Central memory CD4-positive, alpha-beta T cell (primary cell): ENCODE measurements at places on chromosomes 6 and 20.

DNA sequence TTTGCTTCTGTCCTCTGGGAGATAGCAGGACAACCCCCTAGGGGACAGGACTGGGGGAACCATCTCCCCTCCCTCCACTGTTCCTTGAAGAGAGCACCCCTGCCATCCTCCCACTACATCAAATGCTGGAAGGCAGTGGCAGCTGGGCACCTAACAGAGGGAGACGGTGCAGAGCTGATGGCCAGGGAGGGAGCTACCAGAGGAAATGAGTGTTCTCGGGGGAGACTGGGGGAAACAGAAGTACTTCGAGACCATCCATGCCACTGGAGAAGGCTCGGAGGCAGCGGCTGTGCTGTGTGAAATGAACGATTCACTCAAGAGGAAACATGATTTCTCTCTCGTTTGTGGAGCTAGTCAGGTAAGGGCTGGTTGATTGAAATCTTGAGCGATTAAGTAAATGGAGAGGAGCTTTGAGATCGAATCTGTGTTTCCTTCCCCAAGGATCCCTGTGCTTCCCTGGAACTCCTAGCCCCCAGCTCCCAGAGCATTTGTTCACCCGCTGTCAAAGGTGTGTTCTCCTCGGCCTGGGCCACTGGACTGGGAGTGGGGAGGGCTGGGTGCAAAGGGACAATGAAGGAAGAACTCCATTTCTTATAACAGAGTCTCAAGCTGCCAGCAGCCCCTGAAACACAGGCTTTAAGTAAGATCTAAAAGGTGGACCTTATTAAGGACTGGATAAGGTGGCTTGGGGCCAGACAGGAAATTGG is 261.3 kb upstream of the MOCS1 start:
- no peak for DNase-seq

DNA sequence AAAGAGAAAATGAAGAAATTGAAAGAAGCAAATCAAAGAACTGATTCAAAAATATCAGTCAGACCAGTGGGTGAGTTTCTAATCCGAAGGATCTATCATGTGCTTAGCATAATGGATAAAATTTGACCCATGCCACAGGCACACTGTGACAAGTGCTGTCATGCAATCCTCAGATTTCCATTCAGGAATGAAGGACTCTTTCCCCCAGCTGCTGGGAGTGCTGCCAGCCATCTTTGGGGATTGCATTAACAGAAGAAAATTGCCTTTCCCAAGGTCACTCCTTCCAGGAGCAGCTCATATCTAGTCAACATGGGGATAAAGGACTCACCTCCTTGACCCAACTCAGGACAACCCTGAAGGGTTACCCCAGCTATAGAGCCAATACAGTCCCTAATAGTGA is 316.7 kb upstream of the TBX18 start:
- DNase-seq = no peak

- DNase-seq = peak; percentile 47
These were observed 1.5 kb downstream of the SIGLEC1 start for GRCh38 chr20:3710703-3711483.

GRCh38 chr6:169239181-169239580 is 14.5 kb downstream of the THBS2 start:
- no peak for DNase-seq
